Right kidney (tissue), 9 donors: ENCODE measurements at places on chromosomes 7 and 10.

GRCh38 chr10:131044379-131045111 lies 267.0 kb downstream of the TCERG1L start:
- DNase-seq: no peak

- DNase-seq: no peak
Measured at GRCh38 chr10:50373821-50374501, 122.6 kb upstream of the ASAH2 start.

DNA sequence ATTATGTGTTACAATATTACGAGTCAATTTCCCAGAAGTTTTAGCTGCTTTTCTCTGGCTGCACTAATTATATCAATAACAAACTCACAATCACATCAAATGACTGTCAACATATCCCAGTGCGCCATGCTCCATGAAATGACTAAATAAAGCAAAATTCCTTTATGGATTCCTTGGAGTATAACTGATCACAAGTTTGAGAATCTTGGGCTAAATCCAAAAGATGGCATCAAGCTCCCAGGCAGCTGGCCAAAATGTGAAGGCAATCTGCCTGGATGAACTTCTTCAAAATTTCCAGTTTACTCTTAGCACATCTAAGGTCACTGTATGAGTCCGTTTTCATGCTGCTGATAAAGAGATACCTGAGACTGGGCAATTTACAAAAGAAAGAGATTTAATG lies 210.8 kb downstream of the CCSER2 start:
- no peak for DNase-seq

DNA sequence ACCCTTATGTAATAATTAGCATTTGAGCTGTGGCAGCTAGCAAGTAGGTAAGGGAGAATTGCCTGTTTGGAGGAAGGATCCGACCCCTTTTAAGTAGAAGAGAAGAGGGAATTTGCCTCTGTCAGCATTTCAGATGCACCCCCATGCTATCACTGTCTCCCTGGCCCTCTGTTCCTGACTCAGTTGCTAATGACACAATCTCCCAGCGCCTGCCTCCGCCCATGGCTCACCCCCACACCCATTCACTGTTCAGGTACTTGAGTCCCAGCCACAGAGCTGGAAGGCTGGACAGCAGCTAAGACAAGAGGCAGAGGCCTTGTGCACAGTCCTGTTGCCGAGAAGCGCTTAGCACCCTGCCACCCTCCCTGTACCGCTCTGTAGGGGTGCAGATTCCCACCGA lies 512.3 kb upstream of the GALNT17 start:
- no peak for DNase-seq

- no peak for DNase-seq
Measured at GRCh38 chr10:14673189-14673861, 101.4 kb downstream of the FAM107B start.

- no peak for DNase-seq
Measured at GRCh38 chr7:132387596-132387995, 188.7 kb downstream of the PLXNA4 start.

GRCh38 chr10:113053881-113054280 lies 103.8 kb downstream of the TCF7L2 start:
- no peak for DNase-seq

DNA sequence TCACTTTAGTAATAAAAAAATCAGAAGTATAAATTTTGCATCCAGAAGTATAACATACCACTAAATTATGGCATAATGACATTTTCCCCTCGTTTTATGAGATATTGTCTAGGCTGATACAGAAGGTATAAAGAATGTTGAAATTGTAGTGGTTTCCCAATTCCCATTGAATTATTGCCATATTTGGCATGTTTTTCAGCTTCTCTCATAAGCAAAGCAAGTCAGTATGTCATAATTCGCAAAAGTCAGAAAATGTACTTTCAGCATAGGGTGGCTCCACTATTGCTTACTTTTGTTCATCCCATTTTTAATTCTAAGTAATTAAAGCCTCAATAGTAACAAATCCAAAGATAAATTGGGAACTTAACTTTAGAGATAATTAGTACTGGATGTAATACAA lies 19.7 kb upstream of the PTPRZ1 start:
- DNase-seq: no peak

DNA sequence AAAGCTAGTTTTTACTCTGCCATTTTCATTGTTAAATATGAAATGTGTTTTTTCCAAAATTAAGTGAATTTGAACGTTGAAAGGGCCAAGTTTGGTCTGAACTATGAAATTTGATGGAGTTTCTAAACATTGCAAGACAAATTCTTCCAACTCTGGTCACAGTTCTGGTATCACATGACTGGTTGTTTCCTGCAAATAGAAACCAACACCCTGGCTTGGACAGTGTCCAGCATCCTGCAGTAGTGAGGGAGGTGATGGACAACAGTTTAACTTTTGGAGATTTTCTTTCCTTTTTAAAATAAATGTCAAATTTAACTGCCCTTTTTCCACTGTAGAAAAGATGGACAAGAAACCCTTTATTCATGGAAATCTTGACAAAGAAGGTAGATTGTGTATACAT lies 54.8 kb upstream of the AGBL3 start:
- DNase-seq: no peak

DNA sequence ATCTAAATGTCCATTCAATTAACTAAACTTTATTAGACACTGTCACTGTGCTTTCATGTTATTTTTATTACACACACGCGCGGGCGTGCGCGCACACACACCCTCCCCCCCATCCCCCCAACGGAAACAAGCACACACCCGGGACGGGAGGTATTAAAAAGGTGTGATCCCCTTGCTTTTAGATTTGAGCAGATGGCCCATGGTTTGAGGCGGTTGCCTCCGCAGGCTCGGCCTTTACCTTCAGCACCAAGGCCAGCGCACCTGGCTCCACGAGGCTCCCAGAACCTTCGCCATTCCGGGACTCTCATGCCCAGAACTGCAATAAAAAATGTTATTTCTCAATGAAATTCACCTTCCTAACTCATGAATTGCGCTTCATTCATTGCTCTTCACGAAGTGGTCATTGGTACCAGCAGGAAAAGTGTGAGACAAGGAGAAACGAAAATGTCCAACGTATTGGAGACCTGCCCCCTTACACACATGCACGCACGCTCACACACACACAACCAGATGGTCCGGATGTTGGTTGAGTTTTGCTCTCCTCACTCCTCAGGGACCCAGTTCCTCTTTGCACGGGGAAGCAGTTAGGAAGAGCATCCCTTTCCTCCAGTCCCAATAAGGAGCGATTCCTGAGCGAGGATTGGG lies 20.8 kb upstream of the PTF1A start:
- peak; percentile 58 for DNase-seq

DNA sequence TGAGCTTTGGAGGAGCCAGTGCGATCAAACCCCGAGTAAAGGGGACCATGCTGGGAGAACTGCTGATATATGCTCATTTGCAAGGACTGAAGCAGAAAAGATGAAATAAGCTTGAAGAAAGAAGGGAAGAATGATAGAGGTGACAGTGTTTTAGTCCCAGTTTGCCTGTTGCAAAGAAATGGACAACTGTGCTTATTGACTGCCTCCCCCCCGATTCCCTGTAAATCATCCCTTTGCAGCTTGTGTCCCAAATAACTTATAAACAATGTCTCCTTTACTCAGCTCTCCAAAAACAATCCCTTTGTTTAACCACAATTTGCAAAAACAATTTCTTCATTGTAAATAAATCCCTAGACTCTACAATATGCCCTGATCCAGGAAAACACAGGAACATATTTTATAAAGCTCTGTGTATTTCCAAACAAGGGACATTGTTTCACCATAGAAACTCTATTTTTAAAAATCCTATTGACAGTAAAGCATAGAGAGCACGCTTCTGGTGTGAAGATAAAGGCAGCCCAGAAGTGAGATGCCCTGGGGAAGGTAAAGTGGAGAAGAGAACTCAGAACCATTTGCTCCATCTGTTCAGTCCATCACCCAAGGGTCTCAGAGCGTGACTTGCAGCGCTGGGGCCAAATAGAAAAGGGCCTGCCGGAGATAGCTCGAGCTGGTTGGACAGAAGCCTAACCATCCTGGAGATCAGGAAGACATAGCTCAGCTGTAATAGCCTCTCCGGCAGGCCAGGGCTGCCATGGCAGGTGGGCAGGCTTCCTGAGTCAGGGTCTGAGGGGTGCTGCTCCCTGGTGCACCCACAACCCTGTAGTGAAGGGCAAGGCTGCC lies 280.5 kb downstream of the WDR11 start:
- DNase-seq: no peak

GRCh38 chr10:79123547-79123963 lies 54.8 kb downstream of the ZMIZ1 start:
- no peak for DNase-seq

GRCh38 chr10:126072622-126073021 lies 176.3 kb downstream of the FANK1 start:
- no peak for DNase-seq
